Mesothelial cell of epicardium (in vitro differentiated cells): ENCODE measurements at places on chromosomes 11 and 22. TPM values are rescaled to one million over a fixed set of nuclear protein-coding genes. Genes with fewer than 3 reads are reported as not detected.
A peak's percentile ranks its signal among the peaks of the same experiment; 100 is the strongest.

The LINC01488 gene
- total RNA-seq = not detected in 3 replicates

The OR5M10 gene
- not detected in 3 replicates for total RNA-seq

The KRTAP5-7 gene
- total RNA-seq = 0.18 to 0.43 TPM (median 0.25 TPM) in 3 replicates

The USP47 gene
- 65.2 to 69.0 TPM (median 68.1 TPM) in 3 replicates for total RNA-seq

The PRR5L gene
- 5.2 to 6.7 TPM (median 6.5 TPM) in 3 replicates for total RNA-seq

The PIH1D2 gene
- total RNA-seq = 1.2 to 1.9 TPM (median 1.3 TPM) in 3 replicates

The DUSP8 gene
- 7.8 to 9.1 TPM (median 8.9 TPM) in 3 replicates for total RNA-seq

The KCNQ1 gene
- 6.9 to 8.5 TPM (median 8.4 TPM) in 3 replicates for total RNA-seq

The SCGB1D2 gene
- not detected in 3 replicates for total RNA-seq

The UBQLNL gene
- total RNA-seq = 1.9 to 2.1 TPM (median 2.0 TPM) in 3 replicates

DNA sequence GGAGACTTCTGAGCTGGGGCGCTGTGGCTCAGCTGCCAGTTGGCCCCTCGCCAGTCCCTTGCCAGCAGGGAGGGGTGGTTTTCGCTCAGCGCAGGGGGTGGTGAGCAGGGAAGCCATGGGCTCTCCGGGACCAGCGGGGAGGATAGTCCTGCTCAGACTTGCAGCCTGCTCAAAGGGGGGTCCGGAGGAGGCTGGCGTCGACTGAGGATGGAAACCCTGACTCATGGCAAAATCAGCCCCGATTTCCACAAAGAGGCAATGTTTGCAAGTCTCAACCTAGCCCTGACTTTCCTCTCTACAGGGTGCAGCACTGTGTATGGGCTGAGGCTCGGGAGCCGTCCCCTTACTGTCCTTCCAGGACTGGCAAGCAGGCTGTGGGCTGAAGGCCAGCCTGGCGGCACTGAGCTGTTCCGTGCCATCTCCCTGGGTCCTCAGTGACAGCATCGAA, 35.1 kb downstream of the FBLN1 start:
- DNase-seq = no peak

DNA sequence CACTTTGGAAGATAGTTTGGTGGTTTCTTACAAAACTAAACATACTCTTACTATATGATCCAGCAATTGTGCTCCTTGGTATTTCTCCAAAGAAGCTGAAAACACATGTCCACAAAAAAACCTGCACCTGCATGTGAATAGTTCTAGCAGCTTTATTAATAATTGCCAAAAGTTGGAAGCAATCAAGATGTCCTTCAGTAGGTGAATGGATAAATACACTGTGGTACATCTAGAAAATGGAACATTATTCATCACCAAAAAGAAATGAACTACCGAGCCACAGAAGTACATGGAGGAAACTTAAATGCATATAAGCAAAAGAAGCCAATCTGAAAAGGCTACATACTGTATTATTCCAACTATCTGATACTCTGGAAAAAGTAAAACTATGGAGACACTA, 569.1 kb upstream of the CCDC90B start:
- no peak for DNase-seq

DNA sequence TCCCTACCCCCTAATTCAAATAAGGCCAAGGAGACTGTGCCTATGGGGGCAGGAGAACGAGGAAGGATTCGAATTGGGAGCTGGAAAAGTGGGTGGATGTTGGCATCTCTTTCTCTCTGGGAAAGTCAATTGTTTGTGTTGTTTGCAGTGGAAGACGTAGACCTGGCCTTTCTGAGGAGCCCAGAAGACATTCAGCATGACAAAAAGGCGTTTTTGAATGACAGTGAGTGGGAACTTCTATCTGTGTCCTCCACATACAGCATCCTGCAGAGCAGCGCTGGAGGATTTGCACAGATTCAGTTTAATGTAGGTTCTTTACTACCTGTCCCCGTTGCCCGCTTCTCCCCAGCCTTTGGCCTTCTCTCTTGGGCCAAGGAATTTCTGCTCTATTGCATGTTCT, 28.2 kb downstream of the HTR3B start:
- DNase-seq = no peak

DNA sequence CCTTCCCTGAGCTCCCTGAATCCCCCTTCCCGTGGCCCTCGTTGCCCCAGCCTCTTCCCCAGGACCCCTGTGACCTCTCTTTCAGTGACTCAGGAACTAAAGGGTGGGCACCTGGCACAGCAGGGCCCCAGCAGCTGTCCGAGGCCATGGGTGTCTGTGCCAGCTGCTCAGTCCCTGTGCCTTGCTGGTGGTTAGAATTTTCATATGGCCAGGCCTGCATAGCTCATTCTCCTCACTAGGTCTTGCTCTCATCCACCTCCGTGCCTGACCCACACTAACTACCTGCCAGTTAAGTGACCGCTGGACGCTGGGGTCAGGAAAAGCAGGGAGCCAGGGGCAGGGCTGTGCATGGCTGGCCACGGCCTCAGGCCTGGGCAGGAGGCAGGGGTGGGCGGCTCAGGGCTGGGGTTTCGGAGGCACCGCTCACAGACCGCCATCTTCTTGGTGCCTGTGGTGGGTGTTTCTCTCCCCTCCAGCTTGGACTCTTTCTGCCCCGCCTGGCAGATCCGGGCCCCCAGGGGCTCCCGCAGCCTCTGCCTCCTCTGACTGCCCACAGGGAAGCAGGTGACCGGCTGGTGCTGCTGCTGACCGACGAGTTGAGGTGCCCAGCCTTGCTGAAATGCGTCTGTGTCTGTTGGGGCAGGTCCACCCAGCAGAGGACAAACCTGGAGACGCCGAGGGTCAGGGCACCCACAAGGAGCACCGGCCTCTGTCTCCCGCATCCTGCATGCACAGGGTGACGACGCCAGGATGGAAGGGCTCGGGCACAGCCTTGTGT, 20.3 kb downstream of the MRGPRD start:
- no peak for DNase-seq

DNA sequence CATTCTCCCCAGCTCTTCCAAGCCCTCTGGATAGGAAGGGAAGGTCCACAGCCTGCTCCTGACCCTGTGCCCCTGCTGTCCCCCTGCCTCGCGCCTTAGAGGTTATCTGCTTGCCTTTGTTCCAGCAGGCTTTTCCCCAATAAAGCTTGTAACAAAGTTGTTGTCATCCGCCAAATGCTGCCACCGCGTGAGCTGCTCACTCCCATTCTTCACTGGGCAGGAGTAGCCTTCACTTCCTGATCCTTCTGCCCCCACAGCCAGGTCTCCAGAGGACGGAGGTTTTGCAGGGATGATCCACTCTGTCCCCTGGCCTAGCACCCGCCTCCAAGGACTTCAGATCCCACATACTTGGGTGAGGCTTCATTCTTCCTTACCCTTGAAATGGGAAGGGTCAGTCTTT, 94.0 kb upstream of the RASSF10 start:
- DNase-seq = no peak

DNA sequence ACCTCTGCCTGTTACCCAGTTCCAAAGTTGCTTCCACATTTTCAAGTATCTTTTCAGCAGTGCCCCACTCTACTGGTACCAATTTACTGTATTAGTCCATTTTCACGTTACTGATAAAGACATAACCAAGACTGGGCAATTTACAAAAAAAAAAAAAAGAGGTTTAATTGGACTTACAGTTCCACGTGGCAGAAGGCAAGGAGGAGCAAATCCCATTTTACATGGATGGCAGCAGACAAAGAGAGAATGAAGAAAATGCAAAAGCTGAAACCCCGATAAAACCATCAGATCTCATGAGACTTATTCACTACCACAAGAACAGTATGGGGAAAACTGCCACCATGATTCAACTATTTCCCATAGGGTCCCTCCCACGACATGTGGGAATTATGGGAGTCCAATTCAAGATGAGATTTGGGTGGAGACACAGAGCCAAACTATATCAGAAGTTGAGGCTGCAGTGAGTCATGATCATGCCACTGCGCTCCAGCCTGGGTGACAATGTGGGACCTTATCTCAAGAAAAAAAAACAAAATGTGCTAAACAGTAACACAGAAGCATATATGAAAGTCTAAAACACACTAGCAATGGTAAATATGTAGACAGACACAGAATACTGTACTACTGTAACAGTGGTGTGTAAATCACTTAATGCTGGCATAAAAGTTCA, 190.3 kb upstream of the ZC3H12C start:
- DNase-seq = no peak

- peak; percentile 69 for DNase-seq
These were observed 3.9 kb upstream of the VSIG10L2 start for GRCh38 chr11:125941619-125942611.

DNA sequence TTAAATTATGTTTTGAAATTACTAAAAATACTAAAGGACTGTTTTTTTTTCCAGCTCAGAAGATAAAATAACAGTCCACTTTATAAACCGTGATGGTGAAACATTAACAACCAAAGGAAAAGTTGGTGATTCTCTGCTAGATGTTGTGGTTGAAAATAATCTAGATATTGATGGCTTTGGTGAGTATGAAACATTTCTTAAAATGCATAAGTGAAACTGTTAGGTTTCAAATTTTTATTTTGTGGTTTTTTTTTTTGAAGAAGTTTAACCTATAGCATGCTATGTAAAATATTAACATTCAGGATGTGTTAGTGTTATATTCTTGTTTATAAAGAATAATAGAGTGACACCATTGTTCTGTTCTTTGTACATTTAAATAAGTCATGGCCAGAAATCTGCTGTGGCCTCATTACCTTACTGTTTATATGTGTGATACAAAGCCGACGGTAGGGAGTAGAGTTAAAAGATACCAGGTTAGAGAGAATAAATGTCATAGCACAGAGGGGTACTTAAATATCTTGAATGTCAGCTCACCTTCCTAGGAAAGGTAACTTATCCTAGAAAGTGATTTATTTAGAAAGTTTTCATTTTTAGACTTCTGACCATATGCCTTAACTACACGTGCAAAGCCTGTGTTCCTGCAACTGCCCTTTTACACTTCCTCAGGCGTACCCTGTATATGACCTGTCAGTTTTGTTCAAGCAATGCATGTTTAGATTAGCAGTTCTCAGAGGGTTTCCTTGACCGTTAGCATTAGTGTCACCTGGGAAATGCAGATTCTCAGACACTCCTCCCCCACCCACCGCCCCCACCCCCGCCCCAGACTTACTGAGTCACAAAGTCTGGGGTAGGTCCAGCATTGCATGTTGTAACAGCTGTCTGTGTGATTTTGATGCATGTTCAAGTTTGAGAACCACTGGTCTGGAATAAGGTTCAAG, 6.3 kb downstream of the FDX1 start:
- no peak for DNase-seq

DNA sequence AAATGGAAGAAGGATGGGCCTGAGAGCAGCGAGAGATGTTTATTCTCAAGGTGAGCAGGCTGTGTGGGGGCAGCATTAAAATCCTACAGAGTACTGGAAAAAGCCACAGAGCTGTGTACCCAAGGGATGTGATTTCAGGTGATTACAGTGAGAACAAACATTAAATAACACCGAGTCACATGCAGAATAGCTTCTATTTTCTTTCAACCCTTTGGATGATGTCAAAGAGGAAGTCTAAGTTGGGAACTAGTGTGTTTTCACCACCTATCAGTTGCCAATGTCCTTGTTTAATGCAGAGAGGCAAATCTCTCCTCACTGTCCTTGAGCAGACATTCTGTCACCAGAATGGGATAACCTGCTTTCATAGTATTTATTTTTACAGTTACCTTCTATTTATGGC, 379.6 kb upstream of the NARS2 start:
- DNase-seq = no peak

DNA sequence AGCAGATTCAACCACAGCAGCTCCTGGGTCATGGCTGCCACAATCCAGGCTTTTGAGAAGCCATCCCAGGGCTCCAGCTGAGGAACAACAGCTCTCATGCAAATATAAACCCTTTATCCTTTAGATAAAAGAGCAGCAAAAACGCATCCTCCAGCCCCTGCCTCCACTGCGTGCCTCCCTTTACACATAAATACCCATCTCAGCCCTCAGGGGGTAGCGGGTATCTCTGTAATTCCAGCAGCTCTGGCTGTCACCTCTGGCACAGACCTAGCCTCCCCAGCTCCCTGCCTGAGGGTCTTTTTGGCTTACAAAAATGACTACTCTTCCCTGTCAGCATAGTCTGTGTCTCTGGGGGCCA, 21.6 kb downstream of the LMO1 start:
- no peak for DNase-seq
